ENCODE measurements at places on chromosomes 1 and 21.

GRCh38 chr1:8680664-8681650 lies 136.5 kb downstream of the RERE start:
- DNase-seq: no peak

- DNase-seq: no peak
Measured at GRCh38 chr1:117664314-117664713, 58.5 kb downstream of the TENT5C start.

GRCh38 chr1:109316506-109316905 lies 9.7 kb upstream of the MYBPHL start:
- DNase-seq: no peak

DNA sequence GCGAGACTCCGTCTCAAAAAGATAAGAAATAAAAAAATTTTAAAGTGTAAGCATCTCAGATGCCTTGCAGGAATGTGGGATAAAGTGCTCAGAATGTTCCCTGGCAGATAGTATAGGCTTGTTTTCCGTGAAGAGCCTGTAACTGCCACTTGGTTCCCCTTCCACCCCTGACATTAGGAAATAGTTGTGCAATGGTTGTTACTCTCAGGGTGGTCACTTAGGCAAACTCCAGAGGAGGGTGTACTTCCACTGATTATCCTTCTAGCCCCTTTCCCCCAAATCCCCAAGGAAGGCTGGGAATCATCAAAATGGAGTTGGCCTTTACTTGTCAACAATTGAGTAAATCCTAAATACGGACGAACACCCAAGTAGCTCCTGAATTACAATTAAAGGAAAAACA lies 10.4 kb downstream of the RPL11 start:
- DNase-seq: no peak

- no peak for DNase-seq
Measured at GRCh38 chr1:162950187-162950586, 89.2 kb upstream of the CCDC190 start.

DNA sequence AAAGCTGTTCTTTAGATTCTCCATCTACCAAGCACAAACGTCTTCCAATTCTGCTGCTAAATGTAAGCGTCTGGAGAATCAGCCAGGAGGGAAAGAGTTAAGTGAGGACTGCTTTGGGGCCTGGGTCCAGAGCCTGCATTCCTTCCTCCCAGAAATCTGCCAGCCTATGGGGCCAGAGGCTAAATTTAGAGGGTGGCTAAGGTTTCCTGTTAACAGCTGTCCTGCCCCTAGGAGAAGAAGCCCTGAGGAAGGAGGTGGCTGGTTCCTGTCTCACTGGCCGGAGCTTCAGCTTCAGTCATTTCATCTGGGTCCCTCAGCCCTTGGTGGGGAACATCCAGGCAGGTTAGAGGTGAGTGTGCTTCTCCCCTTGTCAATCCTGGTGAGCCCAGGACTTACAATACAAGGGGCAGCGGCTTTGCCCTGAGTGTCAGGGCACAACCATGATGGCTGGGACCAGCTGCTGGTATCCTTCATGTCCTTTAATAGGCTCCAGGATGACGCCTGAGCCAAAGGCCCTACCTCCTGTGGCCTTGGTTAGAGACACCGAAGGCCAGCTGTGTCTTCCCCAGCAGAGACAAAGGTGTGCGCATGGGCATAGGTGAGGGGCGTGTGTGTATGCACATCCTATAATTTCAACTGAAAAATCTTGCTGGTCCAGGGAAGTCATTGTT lies at the start of gene STYXL2:
TSS of gene STYXL2 (plus strand) at position 230 of the 671 bp plus-strand sequence. CDS start 775 bp downstream, outside the sequence.
- DNase-seq: no peak

- no peak for DNase-seq
Measured at GRCh38 chr1:89130716-89131115, 4.8 kb upstream of the GBP2 start.

- DNase-seq: peak; percentile 24
Measured at GRCh38 chr1:163796394-163796821, 474.7 kb downstream of the NUF2 start.

Data from NCI-H1417 (cell line).